ENCODE measurements at places on chromosomes 5 and 9.

- no peak for DNase-seq
Observed at GRCh38 chr9:4671737-4672136, 5.5 kb upstream of the SPATA6L start.

DNA sequence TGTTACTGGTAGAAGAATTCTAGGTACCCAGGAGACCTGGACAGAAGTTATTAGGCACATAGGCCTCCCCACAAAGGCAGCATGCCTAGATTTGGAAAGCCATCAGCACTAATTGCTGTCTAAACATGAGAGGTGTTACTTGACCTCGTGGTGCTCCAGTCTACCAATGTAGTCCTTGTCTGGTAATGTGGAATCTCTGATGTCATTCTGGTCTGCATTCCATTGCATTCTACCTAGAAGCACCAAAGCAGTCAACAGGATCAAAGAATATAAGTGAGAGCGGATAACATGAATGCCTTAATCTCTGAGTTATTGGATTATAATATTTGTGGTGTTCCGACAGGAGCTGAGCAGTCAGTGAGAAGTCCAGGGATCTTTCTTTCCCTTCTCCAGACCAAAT is 175.2 kb downstream of the PSAT1 start:
- DNase-seq = no peak

DNA sequence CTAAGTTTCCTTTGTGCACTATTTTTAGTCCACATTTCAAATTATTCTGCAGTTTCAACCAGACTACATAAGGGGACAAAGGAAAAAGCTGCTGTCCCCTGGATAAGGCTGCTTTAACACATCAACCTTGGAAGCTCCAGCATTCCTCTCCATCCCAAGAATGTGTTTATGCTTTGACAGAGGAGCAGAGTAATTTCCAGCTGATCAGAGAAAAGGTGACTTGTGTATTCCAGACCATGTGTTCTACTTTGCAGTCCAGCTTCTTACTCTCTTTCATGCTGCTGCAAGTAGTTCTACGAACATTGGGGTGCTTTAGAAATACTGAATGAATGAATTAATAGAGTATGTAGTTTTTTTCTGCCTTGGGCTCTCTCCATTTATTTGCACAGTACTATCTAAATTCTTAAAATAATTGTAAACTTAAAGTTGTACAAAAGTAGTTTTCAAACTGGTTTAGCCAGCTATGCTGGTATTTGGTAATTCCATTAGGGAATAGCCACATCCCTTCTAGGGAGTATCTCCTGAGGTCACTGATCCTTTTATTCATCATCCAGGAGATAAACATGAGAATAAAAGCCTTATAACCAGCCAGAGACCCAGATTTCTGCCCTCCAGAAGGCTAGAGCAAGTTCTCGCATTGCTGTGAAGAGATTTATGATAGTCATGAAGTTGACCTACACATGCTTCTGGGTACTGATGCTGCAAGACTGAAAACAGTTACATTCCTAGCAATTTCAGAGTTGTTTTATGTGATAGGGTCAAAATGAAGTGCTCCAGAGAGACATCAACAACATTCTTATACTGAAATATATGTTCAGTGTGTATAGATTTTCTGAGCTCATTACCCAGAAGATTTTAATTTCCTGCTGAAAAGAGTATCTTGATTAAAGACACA is 215.2 kb downstream of the COMMD10 start:
- DNase-seq = no peak

GRCh38 chr5:107499776-107500175 is 171.0 kb downstream of the EFNA5 start:
- no peak for DNase-seq
